Testis (tissue), 5 donors: ENCODE measurements at places on chromosomes 5 and 9. TPM values are rescaled to one million over a fixed set of nuclear protein-coding genes. Genes with fewer than 3 reads are reported as not detected.

RELL2 gene
- total RNA-seq, result 17.0 TPM

DMRTA1 gene
- total RNA-seq, result 0.43 TPM

IRGM gene
- total RNA-seq, result 1.2 TPM

SNCB gene
- total RNA-seq, result 0.31 TPM

OR13C4 gene
- total RNA-seq, result not detected

SOX30 gene
- 83.9 TPM for total RNA-seq

ECSCR gene
- total RNA-seq, result 2.4 TPM

TXNDC8 gene
- total RNA-seq, result 17.9 TPM

C5orf52 gene
- 62.0 TPM for total RNA-seq

GKAP1 gene
- total RNA-seq, result 158 TPM

LURAP1L gene
- total RNA-seq, result 0.74 TPM

CKMT2 gene
- 25.4 TPM for total RNA-seq

LAMC3 gene
- total RNA-seq, result 86.3 TPM

GCNT4 gene
- 1.8 TPM for total RNA-seq

PCDHA10 gene
- 4.4 TPM for total RNA-seq

ELP1 gene
- total RNA-seq, result 36.6 TPM

TLR4 gene
- 5.0 TPM for total RNA-seq

SLC25A2 gene
- total RNA-seq, result 4.0 TPM

LCN1 gene
- total RNA-seq, result not detected
